ENCODE measurements at places on chromosomes 2 and 18.

DNA sequence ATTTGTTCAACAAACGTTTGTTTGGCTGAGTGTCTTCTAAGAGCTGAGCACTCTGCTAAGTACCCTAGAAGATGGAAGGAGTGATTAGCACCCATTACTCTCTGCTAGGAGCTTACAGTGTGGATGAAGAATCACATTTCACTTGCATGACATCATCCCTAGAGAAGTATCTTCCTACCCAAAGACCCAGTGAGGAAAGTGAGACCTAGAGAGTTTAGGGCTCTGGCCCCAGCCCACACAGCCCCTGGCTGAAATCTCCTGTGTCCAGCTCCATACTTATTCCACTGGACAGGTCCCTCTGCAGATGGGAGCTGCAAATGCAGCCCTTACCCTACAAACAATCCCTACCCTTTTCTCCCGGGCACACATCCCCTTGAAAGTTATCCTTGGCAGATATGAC lies 26.8 kb upstream of the EPAS1 start:
- DNase-seq, result peak; percentile 64

GRCh38 chr18:36623681-36624190 lies 205.1 kb downstream of the TPGS2 start:
- no peak for DNase-seq

GRCh38 chr18:10379522-10379921 lies 74.9 kb upstream of the APCDD1 start:
- DNase-seq, result peak; percentile 5

DNA sequence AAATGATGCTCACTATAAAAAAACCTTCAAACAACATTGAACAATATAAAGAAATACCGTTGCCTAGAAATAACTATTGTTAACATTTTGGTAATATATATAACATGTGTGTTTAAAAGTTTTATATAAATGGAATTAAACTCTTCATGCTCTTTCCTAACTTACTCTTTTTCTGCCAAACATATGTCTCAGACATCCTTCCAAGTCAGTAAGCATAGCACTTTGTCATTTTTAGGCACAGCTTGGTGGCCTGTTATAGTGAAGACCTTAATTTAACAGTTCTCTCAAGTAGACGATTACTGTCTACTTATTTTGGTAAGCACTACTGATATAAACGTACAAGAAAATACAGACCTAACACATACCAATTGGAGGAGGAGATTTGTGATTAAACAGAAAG lies 23.9 kb downstream of the ABCG5 start:
- DNase-seq, result no peak

- no peak for DNase-seq
Measured at GRCh38 chr2:172655091-172655837, 80.4 kb upstream of the RAPGEF4 start.

DNA sequence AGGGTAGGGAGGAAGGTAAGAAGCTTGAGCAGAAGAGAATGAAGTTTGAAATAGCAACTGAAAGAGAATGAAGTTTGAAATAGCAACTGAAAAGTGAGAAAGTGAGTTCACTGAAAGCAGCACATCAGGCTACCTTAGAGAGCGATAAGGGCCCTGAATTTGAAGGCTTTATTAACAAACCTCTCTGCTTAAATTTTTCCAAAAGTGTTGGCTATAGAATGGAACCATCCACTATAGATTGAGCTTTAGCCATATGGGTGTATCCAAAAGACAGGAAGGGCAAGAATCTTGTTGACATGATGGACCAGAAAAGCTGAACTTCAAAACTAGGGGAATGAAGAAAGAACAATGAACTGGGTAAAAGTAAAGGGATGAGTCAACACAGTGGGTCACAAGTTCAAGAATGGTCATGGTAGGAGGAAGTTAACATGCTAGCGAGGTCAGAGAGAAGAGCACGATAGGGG lies 122.5 kb downstream of the ASXL3 start:
- no peak for DNase-seq

GRCh38 chr2:1746174-1747064 lies 2.1 kb upstream of the PXDN start:
- no peak for DNase-seq

DNA sequence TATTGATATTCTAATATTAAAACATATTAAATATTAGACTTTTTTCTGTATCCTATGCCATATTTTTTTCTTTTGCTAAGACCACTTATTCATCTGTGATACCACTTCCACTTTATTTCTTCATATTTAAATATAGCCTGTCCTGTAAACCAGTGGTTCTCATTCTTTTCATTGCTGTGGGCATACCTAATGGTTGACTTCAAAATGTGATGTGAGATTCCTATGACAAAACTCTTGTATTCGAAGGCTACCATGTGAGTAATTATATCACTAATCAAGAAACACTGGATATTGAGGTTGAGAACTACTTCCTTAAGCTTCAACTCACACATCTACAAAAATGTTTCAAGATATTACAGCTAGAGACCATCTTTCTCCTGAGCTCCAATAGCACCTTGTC lies 3.6 kb downstream of the SCRN3 start:
- DNase-seq, result no peak

DNA sequence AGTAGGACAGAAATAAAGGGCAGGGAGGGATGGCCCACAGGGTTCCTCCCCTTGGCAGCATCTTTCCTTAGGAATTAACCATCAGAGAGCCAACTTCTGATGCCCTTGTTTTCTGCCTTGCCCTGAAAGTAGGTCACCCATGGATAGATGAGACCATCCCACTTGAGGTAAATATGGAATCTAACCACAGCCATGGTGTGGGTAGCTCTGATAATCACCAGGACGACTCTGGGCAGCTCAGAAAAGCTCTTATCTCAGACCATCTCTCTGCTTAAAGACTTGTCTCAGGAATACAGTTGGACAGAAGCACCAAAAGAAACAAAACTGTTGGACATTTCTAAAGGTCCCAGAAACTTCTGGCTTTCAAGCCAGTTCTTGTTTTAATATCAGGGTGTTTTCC lies 101.4 kb upstream of the CELF4 start:
- no peak for DNase-seq

DNA sequence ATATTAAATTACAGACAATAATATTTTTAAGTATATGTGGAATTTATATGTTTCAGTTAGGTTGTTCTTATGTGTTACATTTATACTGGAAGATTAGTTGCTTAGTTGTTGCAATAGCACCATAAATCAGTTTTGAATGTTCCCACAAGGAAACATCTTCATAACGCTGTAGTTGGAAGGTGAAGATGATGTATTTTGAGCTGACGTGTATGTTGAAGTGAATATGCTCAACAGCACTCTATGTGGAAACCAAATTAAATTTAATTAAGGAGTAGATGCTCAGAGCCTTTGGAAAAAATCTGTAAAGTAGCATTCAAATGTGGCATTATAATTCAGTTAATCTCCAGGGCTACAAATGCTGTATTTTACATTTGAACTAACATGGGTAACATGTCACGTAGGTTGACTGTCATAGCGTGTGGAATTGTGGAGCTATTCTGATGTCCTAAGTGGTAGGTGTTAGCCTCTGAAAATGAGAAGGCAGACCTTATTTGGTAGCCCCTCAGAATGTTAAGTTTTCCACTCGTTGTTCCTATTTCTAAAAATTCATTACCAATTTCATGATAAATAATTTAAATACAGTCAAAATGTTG lies 88.5 kb downstream of the MEIS1 start:
- DNase-seq, result no peak

GRCh38 chr2:317501-318424 lies 29.9 kb upstream of the ALKAL2 start:
- DNase-seq, result no peak

DNA sequence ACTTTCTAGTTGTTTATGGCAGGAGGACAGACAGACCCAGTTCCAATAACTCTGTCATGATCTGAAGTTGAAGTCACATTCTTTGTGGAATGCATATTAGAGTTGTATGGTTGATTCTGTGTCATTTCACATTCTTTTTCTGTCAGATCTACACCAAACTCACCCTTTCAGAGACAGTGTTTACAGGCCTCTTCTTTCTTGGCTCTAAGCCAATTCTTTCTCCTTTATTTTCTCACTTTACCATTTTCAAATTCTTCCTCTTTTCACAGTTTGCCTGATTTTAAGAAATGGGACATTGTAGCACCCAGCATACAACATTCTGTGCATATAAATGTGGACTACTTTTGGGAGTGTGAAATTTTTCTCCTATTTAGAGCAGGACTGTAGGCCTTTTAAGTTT lies 103.7 kb downstream of the CCDC85A start:
- DNase-seq, result no peak

GRCh38 chr2:65595630-65596029 lies 163.2 kb upstream of the SPRED2 start:
- peak; percentile 81 for DNase-seq

DNA sequence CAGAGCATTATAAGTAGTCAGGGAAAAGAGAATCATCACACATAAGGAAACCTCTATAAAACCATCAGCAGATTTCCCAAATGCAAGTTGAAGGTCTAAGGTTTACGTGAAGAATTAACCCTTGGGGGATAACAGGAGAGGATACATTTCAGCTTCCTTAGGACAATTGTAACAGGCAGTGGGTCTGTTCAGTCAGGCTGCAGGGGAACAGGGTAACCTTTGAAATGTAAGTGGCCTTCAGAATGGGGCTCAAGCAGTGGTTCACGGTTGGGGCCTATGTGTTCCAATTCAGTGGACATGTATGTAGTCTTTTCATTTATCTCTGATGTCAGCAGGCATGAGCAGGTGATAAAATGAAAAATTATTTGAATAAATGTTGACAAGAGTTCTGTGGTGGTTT lies 139.3 kb downstream of the EML6 start:
- DNase-seq, result no peak

- no peak for DNase-seq
Measured at GRCh38 chr2:222284466-222284865, 14.3 kb downstream of the PAX3 start.

GRCh38 chr2:151071382-151071781 lies 190.3 kb downstream of the RBM43 start:
- no peak for DNase-seq

DNA sequence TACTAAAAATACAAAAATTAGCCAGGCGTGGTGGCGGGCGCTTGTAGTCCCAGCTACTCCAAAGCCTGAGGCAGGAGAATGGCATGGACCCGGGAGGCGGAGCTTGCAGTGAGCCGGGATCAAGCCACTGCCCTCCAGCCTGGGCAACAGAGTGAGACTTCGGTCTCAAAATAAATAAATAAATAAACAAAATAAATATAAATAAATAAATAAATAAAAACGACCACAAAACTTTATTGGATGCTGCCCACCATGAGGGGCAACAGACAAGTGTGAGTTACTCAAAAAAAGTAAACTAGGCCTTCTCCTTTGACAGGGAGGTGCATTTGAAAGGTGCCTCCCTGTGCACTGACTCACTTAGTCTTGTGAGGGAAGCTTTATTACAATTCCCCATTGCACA lies 50.4 kb downstream of the SLC4A1AP start:
- DNase-seq, result no peak

DNA sequence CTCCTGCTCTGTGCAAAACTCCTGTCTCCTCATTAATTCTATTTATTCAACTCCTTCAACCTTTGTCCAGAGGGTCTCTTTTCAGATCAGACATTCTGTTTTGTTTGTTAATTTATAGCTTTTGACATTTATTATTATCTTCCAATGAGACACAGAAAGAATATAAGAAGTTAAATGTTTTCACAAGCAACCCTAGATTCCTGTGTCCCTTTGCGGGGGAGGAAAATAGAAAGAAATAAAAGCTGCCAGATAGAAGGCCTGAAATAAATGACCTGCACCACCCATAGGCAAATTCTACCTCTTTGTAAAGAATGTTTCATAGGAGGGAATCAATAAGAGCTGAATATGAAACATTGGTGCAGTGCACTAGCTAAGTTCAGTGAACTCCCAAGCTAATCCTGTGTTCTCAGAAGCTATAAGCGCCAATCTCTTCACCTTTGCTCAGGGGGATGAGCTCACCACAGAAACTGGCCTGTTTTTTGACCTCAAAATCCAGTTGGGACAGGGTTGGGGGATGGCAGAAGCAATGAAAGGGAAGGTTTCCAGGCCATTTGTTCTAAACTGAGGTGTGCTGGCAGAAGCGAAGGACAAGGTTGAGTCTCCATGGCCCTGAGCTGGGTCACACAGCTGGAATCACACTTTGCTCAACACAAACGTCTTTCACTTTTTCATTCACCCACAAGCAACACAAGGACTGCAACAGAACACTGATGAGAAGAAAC lies 258.6 kb downstream of the NRXN1 start:
- no peak for DNase-seq

GRCh38 chr2:112048887-112049286 lies 6.2 kb upstream of the TMEM87B start:
- peak; percentile 74 for DNase-seq

- DNase-seq, result no peak
Measured at GRCh38 chr18:52220062-52220591, 119.9 kb upstream of the DCC start.

- peak; percentile 27 for DNase-seq
Measured at GRCh38 chr18:36901277-36901701, 72.4 kb downstream of the KIAA1328 start.

DNA sequence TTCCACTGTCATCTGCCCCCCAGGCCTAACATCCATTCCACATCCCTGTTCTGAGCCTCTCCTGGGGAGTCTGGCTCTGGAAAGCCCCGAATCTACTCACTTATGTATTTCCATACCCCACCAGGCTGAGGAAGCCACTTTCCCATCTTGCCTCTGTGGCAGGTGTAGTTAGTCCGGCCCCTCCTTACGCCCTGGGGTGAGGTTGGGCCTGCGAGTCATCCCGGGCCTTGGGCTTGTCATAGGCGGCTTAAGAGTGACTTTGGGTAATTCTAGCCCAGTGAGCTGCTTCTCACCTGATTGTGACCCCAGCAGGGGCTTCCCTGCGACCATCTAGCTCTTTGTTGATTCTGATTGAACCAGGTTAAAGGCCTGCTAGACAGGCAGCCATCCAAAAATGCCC lies 21.1 kb downstream of the PCARE start:
- no peak for DNase-seq

DNA sequence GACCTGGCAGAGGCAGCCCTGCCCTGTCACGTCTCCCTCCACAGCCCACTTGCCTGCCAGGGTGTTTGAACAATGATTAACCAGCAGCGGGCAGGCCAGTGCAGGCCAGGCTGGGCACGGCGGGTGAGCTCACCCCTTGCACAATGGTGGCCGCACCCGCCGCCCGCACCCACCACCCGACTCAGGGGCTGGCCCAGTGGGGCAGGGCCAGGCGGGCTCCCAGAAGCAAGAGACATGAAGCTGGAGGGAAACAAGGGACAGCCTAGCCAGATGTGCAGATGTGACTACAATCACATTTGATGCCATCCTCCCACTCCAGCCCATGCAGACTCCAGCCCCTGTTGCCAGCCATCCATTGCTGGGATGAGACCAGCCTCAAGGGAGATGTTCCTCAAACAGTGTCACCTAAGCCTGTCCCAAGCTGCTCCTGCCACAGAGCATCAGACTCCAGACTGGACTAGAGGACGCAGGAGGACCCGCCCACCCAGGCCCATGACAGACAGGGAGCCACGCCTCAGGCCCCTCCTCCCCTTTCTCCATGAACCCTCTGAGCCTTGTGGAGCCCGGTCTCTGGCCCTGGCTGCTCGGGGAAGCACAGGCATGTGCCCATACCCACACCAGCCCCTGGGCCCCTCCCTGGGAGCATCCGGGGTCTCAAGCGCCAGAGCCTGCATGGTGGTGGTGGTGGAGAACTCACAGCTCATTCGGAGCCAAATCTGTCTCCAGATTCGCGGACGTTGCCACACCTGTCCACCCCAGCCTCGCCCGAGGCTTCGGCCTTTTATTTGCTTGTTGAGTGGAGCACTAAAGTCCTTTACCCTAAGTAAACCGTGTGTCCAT lies 45.0 kb downstream of the SDC1 start:
- DNase-seq, result no peak

- DNase-seq, result no peak
Measured at GRCh38 chr2:151337643-151338042, 19.7 kb upstream of the TNFAIP6 start.

GRCh38 chr2:9775351-9775750 lies 67.9 kb upstream of the TAF1B start:
- no peak for DNase-seq

- no peak for DNase-seq
Measured at GRCh38 chr18:72612894-72613533, 68.9 kb upstream of the CBLN2 start.
